ENCODE measurements at places on chromosomes 5 and 9. TPM values are rescaled to one million over a fixed set of nuclear protein-coding genes. Genes with fewer than 3 reads are reported as not detected.

GPR21 gene
- 2.6 TPM for total RNA-seq

CARTPT gene
- total RNA-seq: not detected

MYOT gene
- total RNA-seq: not detected

PCA3 gene
- not detected for total RNA-seq

IL33 gene
- 186 TPM for total RNA-seq

ORM2 gene
- total RNA-seq: not detected

MRPL36 gene
- total RNA-seq: 79.4 TPM

ERAP2 gene
- total RNA-seq: 30.7 TPM

SURF2 gene
- total RNA-seq: 15.6 TPM

SPOCK1 gene
- 727 TPM for total RNA-seq

ATP10B gene
- total RNA-seq: not detected

LVRN gene
- total RNA-seq: 1.5 TPM

MARCHF3 gene
- total RNA-seq: 38.0 TPM

CNTFR gene
- total RNA-seq: 0.12 TPM

HTR1A gene
- not detected for total RNA-seq

GAS1 gene
- 0.15 TPM for total RNA-seq

ZBED3 gene
- total RNA-seq: under 0.01 TPM

RNF180 gene
- 7.4 TPM for total RNA-seq

Data from smooth muscle cell of the coronary artery (primary cell).